AG08396 (cell line): ENCODE measurements at places on chromosomes 7 and 10.

DNA sequence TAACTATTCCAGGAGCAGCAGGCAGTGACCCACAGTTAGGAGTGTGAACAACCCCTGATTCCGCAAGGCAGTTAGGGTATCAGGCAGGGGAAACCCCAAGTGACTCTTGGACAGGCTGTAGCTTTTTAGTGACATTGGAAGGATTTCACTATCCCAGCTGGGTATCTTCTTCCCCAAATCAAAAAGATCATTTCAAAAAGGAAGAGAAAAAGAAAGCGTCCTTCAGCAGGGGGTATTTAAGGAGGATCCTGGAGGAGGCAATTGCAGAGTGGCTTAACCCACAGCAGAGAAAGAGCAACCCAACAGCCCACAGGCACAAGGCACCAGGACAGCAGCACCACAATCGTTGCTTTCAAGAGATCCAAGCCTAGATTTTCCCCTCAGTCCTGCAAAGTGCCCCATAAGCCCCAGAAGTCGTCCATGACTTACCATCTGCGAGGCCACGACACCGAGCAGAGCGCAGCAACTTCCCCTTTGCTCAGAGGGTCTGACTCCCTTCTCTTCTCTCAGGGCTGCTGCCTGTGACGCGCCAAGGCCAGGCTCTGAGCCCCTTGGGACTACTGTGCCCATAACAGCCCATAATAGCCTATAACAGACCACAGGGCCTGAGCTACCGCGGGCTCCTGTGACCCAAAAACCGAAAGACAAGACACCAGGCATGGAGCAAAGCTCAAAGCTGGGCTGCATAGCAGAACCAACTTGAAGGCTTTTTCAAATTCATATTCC lies 19.8 kb downstream of the PIK3AP1 start:
- no peak for DNase-seq

DNA sequence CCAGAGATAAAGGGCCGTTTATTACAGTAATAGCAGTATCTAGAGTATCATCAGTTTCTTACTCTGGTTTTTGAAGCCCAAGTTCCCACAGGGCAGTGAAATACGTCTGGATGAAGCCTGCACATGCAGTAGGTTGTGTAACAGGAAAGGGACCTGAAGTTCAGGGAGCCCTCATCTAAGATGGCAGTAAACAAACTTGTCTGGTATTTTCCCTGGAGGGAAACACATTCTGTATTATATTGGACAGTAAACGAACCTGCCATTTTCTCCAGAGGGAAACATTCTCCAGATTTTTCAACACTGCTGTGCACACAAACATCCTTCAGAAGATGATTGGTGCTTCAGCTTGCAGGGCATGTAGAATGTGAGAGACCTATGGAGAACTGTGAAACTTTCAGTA lies 189.9 kb downstream of the TFEC start:
- no peak for DNase-seq

DNA sequence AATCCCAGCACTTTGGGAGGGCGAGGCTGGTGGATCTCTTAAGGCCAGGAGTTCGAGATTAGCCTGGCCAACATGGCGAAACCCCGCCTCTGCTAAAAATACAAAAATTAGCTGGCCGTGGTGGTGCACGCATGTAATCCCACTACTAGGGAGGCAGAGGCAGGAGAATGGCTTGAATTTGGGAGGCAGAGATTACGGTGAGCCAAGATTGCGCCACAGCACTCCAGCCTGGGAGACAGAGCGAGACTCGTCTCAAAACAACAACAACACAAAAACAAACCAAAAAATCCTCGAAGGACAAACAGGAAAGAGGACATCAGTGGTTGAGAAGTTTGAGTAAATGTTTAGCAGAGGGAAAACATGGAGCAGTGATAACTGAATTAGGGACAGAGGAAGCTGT lies 52.3 kb upstream of the FAM3C start:
- DNase-seq: no peak

DNA sequence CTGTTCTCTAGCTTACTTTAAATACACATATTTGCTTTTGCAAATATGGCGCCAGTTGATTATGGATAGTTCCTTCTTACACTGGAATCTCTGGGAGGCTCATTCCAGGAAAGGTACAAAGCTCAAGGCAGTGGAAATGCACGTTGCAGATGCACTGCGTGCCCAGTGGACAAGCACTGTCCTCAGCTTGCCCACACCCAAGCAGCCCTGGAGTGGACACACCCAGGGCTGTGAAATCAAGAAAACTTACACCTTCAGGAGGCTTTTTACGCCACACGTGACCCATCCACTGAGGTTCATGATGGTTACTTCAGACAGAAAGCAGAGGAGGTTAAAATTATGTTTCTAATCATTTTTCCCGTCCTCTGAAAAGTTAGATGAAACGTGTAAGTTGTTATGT lies 248.5 kb downstream of the VTI1A start:
- DNase-seq: no peak

DNA sequence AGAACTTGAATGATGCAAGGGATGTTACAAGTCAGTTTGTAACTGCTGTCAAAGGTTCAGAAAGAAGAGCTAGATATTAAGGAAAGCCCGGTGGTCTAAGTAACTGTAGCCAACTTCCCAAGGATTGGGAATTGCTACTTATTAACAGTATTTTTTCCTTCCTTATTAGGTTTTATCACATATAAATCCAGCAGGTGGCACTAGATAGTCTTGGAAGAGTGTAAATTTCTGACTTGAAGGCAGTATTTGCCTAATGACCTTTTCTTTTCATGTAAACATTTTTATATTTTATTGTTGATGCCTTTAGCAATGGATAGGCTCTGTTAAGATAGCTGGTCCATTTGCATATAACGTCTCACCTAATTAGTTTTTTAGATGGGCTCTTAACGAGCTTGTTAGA lies 51.2 kb downstream of the ANLN start:
- DNase-seq: peak; percentile 31

- DNase-seq: no peak
These were observed 26.0 kb upstream of the ZNF735 start for GRCh38 chr7:64180989-64181388.

GRCh38 chr7:2037808-2038522 lies 194.8 kb downstream of the MAD1L1 start:
- DNase-seq: peak; percentile 51

DNA sequence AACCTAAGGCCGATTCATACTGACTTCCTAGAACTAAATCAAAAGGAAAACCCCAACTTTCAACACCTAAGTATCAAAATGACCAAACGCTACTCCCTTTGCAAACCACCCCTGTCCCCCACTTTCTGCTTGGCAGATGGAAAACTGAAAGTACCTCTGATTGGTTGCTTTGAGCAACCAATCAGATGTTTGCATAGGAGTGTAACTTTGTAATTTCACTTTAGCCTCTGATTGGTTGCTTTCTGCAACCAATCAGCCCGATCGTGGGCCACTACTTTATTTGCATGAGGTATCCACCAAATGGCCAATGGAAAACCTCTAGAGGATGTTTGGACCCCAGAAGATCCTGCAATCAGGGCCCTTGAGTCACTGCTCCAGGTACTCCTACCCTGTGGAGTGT lies 12.3 kb upstream of the SNX10 start:
- DNase-seq: no peak

DNA sequence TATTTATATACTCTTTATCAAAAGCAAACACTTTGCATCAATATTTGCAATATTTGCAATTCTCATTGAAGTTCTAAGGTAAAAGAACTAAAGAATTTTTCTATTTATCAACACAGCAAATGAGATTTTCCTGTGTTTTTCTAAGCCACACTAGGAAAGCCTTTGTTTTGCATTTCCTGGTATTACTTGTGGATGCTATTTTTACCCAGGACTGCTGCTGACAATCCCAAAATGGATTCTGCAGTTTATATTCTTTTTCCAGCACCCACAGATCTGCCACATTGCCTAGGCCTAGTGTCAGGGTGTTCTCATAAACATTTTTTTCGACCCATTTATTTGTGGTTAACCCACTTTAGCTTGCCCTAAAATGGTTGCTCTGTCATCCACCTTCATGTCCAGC lies 25.9 kb downstream of the LRRC17 start:
- no peak for DNase-seq

DNA sequence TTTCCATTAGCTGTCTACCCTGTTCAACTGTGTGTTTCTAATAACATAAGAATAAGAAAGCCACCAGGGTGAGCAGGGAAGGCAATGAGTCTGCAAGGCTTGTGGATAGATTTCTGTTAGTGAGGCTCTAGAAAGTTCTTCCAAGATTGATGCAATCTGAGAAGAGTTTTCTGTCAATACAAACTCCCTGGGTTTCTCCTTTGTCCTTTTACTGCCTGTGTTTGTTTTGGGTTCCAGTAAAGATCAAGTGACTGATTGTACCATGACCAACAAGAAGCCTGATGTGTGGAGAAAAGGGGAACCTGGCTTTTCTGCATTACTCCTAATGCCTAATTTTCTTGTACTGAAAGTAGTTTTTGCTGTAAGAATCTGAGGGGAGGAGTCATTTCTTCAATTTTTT lies 139.9 kb downstream of the CFTR start:
- DNase-seq: no peak

GRCh38 chr10:14736043-14736442 lies 38.7 kb downstream of the FAM107B start:
- DNase-seq: no peak

DNA sequence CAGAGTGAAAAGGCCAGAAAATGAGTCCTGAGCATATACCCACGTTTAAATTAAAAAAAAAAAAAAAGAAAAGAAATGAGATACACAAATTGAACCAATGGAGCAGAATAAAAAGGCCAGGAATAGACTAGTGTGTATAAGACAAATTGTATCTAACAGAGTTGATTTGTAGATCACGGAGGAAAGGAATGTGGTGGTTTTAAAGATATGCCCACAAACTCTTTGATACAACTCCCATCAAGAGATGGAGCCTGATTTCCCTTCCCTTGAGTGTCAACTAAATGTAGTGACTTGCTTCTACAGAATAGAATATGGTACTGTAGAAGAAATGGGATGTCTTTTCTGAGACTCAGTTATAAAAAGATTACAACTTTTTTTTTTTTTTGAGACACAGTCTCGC lies 10.4 kb downstream of the SYPL1 start:
- no peak for DNase-seq

DNA sequence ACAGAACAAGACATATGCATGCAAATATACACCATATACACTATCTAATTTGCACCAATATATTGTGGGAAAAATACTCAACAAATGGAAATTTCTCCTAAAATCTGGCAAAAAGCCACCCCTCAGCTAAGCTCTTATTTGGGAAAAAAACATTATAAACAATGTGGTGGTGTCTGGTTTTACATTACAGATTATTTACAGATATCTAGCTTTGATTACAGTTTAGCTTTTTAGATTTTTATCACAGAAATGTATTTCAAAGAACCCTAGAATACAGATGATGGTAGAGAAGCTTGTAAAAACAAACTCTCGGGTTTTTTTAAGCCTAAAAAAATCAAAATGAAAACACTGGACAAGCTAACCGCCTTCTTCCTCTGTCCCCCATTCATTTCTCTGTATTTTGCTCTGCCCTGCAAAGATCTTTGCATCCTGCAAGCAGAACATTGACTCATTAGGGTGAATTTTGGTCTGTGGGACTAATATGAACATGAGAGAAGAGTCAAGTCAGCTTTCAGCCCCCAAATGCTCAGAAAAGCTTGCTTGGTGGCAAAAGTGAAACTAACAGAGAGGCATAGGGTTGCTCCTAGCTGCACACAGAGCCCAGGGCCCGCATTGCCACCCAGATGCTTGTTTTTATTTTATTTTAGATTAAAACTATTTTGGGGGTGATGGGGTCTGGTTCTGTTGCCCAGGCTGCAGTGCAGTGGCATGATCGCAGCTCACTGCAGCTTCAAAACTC lies 88.8 kb upstream of the LYZL1 start:
- DNase-seq: no peak

GRCh38 chr10:118488710-118489497 lies 106.5 kb downstream of the PRLHR start:
- DNase-seq: no peak

- peak; percentile 43 for DNase-seq
These were observed 17.4 kb downstream of the SLC13A4 start for GRCh38 chr7:135710417-135711138.

- DNase-seq: peak; percentile 80
These were observed 161.6 kb upstream of the PRSS1 start for GRCh38 chr7:142587578-142588191.

- DNase-seq: peak; percentile 58
These were observed 124.9 kb downstream of the DLG5 start for GRCh38 chr10:77801474-77802161.

DNA sequence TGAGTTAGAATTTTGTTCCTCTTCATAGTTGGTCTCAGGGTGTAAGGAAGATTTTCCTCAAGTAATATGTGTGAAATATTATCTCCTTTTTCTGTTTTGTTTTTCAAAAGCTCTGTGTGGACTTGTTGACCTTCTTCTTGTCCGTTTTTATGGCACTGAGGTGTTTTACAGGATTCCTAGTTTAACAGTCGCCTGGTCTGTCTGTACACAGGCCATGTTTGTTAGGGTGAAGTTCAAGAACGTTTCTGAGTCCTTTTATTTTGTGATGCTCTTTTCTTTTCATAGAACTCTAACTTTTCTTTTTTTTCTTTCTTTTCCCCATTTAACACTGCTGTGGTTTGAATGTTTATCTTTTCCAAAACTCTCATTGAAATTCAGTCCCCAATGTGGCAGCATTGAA lies 18.5 kb downstream of the TACC2 start:
- no peak for DNase-seq

DNA sequence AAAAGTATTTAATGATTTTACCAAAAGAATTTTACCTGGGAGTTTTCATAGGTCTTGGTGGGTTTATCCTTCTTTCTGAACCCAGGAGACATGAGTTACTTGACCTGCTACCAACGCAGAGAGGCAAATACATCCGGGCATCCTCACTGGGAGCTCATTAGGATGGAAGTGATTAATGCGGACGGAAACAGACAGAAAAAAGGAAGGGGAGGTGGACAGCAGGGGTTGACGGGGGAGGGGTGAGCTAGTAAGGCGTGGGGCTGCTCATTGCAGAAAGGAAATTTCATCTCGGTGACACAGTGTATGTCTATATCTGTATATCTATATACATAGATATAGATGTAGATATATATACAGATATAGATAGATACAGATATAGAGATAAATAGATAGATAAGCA lies 408.2 kb upstream of the ADARB2 start:
- no peak for DNase-seq

DNA sequence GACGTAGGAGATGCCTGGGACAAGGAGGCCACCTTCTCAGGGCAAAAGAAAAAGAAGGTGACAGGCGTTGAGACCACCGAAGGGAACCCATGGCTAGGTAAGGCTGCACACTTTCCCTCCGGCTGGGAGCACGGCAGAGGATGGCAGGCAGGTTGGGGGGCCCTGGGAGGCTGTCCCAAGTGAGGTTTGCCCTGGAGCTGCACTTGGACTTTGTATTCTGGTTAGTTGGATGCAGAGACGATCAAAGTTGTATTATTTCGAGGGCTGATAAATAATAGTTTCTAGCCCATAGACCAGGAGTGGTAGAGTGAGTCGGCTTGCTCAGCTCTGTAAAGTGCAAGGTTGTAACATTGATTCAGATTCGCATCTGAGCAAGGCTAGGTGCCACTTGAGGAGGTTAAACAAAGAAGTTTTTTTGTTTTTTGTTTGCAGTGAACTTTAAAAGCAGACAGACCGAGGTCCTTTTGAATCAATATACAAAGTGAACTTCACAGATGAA lies 608 bp downstream of the ENTPD7 start:
- peak; percentile 7 for DNase-seq
